ENCODE measurements at places on chromosomes 4 and X. TPM values are rescaled to one million over a fixed set of nuclear protein-coding genes. Genes with fewer than 3 reads are reported as not detected.

- DNase-seq = no peak
Observed at GRCh38 chr4:55768291-55768690, 51.3 kb upstream of the EXOC1L start.

Gene MBTPS2
- total RNA-seq = 6.8 TPM

DNA sequence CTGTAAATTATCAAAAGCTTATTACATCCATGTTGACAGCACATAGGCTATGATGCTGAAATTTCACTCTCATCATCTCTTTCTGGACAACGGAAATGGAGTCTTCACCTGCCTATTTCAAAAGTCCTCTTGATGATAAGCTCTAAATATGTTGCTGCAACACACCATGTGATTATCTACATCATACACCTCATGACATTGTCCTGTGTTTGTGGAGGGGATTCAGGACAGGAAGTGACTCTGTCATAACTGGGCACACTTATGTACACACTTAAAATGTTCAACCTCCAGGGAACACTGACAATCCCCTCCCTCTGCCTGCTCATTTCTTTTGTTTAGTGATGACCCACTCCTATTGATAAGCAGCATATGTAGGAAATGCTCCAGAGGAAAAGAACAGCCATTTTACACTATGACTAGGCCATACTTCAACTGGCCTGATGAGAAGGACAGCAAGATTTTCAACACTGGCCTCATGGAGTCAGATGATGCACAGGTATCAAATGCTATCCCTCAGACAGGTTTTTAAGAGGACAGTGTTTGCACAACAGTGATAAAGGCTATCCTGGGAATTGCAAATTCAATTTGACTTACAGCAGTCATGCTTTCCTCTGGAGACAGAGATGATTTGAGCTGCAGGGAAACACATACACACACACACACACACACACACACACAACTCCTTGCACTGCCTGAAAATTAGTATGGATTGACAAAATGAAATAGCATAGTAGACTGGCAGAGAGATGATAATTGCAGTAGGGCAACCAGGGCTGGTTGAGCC is 163.3 kb upstream of the RASGEF1B start:
- DNase-seq = no peak

DNA sequence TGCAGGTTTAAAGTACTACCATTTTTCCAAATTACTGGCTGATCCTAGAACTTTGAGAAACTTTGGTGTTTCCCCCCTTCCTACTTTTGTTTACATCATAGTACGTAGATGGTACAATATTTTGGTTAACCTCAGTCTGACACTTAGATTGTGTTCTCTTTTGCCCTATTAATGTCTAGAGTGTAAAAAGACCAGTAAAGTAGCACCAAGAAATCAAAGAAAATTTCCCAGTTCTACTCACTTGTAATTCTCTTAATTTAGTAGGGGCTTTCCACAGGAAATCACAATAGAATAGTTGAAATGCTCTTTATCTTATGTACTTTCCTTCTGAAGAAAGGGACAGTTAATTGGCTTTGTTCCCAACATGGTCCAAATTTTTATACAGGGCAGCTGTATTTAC is 51.6 kb downstream of the NFKB1 start:
- DNase-seq = no peak

- no peak for DNase-seq
Observed at GRCh38 chr4:11675051-11675800, 246.5 kb upstream of the HS3ST1 start.

- no peak for DNase-seq
Observed at GRCh38 chr4:48491514-48492176, 1.6 kb downstream of the ZAR1 start.

Gene MSX1
- total RNA-seq = 2.2 TPM

Gene FRAS1
- 0.83 TPM for total RNA-seq

Gene ZCCHC12
- total RNA-seq = not detected

GRCh38 chr4:156950090-156950489 is 21.5 kb downstream of the PDGFC start:
- DNase-seq = no peak

DNA sequence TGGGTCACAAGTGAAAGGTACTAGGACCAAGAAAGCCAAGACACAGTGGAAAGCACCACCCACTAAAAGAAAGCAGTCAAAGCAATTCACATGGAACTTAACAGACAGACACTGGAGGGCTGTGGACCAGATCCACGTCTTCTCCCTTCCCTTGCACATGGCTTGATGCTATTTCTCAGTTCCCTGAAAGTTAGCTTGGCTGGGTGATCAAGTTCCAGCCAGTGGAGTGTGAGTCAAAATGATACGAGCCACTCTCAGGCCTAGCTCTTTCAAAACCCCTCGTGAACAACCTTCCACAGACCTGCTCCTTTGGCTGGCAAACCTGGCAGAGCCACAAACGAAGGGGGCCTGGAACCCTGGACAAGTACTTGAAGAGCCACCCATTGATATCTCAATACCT is 52.0 kb downstream of the RELL1 start:
- no peak for DNase-seq

DNA sequence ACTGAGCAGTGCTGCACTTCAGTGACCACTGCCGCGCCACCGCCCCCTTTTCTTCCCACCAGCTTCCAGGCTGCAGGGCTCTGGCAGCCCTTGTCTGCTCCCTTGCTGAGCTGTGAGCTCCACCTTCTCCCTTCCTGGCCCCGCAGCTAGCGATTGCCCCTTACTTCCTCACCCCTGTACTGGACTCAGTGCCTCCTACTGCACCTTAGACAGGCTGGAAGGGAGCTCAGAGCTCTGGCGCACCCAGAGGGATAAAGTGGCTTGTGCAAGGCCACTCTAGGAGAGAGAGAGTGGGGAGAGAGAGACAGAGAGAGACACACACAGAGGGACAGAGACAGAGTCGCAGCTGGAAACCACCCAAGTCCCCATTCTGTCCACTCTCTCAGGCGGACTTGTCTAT is 6.0 kb downstream of the RASL11B start:
- DNase-seq = no peak

DNA sequence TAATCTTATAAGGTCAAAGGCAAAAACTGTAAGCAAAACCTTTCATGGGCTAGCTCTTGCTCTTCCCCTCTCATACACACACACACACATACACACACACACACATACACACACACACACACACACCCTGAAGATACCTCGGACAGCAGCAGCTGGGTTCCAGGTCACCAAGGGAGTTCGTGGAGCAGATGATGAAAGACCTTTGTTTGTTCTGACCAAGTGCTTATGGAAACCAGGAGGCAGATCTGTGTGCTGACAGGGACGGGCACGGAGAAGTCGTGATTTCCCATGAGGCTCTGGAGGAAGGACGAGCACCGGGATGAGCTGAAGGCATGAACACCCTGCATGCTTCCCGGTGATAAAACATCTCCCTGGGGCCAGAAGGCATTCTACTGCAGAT is 35.4 kb upstream of the CRMP1 start:
- peak; percentile 67 for DNase-seq

Gene NLRP2B
- total RNA-seq = not detected

- no peak for DNase-seq
Observed at GRCh38 chrX:39648548-39649254, 449.1 kb downstream of the BCOR start.

DNA sequence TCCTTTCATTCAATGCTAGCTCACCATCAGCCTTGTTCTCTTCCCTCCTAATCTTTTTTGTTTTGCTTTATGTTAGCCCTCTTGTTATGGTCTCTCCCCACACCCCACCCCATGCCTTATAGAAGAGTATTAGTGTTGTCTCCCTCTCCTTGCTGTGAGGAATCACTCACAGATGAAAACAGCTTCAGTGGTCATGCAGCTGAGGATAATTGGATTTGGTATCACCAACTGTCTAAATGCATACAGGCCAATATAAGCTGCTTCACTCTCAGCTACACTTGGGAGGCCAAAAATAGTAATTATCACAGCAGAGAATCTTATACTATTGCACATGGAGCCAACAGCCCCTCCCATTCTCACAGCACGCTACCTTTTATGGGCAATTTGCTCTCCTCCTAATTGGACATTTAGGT is 494.6 kb upstream of the FAM241A start:
- no peak for DNase-seq

DNA sequence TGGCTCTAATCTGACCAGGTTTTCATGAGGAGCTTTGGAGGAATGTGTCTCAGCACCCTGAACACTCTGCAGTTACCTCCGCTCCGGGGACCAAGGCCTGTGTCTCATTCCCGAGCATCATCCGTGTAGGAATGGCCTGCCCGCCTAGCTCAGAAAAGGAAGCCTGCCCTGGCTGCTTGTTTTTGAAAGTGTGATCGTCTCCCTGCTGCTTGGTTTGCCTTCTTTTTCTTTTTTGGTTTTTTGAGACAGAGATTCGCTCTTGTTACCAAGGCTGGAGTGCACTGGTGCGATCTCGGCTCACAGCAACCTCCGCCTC is 73.3 kb downstream of the CRLF2 start:
- DNase-seq = peak; percentile 56

DNA sequence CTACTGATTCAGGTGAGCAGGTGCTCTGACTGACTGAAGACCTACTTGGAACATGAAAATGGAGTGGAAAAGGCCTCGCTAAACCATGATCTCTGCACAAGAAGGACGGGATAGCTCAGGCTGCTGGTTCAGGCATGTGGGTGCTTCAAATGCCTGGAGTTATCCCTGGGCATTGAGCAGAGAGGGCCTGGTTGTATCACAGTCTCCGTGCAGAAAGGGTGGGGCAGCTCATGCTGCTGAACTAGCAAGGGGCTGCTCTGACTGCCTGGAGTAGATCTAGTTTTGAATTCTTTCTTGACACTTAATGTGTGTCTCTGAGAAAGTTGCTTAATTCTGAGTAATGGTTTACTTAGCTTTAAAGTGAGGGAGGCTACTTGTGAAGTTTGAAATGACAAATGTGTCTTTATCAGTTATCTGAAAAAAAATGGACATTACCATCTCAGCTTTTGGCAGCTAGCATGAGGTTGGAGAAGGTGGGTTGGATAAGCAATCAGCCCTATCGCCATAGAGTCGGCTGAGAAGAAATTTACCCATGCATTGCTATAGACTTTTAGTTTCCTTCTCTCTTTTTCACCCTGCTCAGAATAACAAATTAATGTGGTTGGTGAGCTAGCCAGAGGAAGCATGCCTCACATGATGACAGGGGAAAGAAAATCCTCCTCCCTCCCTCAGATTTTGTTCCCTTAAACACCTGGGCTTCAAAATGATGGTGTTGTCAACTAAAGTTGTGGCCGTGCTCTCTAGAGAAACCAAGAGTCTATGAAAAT is 832.4 kb downstream of the STIM2 start:
- DNase-seq = no peak

DNA sequence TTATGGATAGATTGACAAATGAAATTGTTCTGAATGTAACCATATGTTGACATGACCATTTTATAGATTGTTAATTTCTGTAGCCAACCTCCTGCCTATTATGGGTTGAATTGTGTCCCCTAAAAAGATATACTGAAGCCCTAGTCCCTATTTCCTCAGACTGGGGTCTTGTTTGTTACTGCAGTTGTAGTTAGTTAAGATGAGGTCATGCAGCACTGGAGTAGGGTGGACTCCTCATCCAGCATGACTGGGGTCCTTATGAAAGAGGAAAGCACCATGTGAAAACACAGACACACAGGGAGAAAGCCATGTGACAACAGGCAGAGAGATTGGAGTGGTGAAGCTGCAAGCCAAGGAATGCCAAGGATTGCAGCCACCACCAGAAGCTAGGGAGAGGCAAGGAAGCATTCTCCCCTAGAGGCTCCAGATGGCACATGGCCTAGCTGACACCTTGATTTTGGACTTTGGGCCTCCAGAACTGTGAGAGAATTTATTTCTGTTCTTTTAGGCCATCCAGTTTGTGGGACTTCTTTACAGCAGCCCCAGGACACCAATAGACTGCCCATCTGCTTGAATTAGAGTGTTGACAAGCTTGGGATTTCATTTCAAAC is 14.0 kb downstream of the MTM1 start:
- no peak for DNase-seq

Measured in lower leg skin (tissue), 4 donors.